ENCODE measurements at places on chromosomes 16 and 17.

DNA sequence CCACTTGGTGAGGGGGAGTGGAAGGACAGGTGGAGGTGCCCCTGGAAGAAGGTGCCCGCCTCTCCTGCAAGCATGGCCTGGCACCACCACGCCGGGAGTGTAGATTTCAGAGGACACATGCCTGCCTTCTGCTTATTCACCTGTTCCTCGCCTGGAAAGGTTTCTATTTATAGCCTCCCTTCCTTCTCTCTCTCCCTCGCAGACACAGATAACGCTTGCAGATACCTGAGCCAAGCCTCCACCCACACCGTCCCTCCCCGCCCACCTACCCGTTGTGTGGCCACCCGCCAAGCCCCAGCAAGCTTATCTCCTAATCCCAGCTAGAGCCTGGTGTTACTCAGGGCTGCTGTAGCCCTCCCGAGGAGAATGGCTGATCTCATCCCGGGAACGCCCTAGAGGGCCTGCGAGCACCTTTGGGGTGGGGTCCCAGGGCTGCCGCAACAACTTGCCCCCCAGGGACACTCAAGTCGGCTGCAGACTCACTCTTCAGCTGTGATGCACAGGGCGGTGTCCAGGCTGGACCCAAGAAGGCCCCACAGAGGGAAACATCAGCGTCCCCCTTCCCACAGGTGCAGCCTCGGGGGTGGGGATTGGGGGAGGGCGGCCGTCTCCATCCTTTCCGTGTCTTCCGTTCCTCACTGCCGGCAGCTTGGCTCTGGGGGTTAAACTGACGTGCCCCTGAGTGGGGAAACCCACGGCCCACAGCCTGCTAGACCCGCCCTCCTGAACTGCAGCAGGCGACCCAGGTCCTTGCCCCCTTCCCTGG is 1.9 kb upstream of the SNAI3 start:
- no peak for DNase-seq

DNA sequence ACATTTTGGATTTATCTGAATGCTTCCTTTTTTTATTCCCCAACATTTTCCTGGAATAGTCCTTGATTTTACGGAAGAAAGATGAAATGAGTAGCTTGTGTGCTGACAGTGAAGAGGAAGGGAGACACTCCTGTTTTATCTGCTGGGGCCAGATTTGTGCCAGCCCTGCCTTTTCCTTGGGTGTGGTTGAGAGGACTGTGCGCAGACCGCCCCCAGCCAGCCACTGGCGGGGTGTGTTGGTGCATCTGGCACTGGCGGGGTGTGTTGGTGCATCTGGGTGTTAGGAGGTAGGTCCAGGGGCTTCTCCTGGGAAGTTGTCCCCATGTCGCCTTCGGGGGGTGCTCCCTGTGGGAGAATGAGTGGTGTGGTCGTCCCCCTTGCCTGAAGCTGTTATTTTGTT is 39.5 kb downstream of the RAP1GAP2 start:
- DNase-seq: no peak

DNA sequence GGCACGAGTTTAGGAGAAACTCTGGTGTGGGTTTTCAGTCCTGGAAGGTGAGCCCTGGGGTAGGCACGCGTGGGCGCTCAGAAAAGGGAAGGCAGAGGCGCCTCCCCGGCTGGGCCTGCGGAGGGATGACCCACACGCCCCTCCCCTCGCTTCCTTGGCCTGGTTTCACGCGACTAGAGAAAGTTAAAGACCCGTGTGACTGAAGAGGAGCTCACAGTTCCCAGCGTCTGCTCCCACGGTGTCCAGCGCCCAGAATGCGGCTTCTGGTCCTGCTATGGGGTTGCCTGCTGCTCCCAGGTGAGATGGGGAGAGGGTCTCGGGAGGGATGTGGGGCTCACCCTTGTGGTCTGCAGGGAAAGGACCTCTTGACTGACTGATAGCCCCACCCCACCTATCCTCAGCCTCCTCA is at the start of gene CD300LG:
Gene CD300LG, plus strand, starts transcription at position 214 of the 409 bp plus-strand sequence. Its CDS starts 41 bp downstream, at position 255.
- DNase-seq: no peak

DNA sequence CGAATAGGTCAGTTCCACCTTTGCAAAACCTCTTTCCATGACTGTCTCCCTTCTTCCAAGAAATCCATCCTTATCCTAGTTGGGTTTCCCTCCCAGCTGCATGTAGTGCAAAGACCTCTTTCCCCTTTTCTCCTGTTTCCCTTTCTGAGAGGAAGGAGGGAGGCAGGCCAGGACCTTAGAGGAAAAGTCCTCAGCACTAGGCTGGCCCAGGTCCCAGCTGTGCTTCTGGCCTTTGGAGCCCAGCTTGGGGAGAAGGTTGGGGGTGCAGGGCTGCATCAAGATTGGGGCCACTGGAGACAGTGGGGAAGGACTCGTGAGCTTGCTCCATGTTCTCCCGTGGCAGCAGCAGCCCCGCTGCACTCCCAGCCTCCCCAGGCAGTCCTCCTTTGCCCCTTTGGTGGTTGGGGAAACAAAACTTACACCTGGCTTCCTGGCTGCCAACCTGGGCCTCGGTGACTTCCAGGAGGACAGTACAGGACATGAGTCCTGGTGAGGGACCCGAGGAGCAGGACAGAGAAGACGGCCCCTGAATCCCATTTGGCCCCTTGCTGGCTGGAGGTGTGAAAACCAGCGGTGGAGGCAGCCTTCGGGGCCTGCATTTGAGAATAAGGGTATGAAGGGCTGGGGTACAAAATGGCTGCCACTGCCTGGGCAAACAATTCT is 481 bp downstream of the HEXIM2 start:
- no peak for DNase-seq

GRCh38 chr16:14354561-14355351 is 275.3 kb downstream of the PARN start:
- peak; percentile 83 for DNase-seq

- DNase-seq: no peak
Observed at GRCh38 chr17:80008848-80009247, 26.8 kb downstream of the TBC1D16 start.
